Thoracic aorta (tissue), 2 donors: ENCODE measurements at places on chromosomes 16 and 17. TPM values are rescaled to one million over a fixed set of nuclear protein-coding genes. Genes with fewer than 3 reads are reported as not detected.

The TLCD2 gene
- 8.3 TPM for total RNA-seq

DNA sequence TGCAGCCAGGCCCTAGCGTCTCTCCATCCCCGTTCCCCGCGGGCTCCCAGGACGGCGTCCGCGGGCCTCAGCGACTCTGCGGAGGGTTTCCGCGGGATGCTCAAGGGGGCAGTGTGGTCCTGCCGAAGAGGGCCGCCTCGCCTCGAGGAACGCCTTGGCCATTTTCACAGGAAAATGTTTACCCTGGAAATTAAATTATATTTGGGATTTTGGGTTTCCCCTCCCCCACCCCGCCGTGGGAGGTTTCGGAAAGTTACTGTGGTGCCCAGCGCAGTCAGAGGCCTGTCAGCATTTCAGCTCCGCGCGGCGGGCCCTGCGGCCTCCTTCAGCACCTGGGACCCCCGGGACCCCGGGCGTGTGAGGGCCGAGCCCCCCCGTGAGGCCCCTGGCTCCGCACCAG lies 94.5 kb downstream of the PCTP start:
- DNase-seq, result peak; percentile 2

The LRRC37A2 gene
- total RNA-seq, result 11.1 TPM

- no peak for DNase-seq
These were observed 95.4 kb downstream of the UTP18 start for GRCh38 chr17:51355441-51356410.

GRCh38 chr17:43536236-43536992 lies 9.7 kb downstream of the ETV4 start:
- DNase-seq, result no peak

- DNase-seq, result no peak
These were observed 2.0 kb downstream of the UBALD2 start for GRCh38 chr17:76267051-76267576.

GRCh38 chr17:28612936-28613872 lies 781 bp downstream of the RSKR start:
- DNase-seq, result no peak

DNA sequence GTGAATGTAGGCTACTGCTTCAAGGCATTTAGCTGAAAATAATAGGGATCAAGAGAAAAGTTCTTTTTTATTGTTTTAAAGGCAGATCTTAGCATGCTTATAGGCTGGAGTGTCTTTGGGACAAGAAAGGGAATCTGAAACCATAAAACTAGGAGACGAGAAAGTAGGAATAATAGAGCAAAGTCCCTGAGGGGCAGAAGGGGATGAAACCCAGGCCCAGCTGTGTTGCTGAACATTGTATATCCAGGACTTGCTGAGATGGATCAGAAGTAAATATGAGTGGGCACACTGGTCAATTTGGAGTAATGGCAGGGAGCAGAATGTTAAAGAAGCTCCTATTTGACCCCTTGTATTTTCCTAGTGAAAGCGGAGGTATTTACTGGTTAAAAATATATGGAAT lies 9.3 kb downstream of the ZNF689 start:
- no peak for DNase-seq

GRCh38 chr17:11122908-11123307 lies 118.1 kb upstream of the SHISA6 start:
- no peak for DNase-seq

DNA sequence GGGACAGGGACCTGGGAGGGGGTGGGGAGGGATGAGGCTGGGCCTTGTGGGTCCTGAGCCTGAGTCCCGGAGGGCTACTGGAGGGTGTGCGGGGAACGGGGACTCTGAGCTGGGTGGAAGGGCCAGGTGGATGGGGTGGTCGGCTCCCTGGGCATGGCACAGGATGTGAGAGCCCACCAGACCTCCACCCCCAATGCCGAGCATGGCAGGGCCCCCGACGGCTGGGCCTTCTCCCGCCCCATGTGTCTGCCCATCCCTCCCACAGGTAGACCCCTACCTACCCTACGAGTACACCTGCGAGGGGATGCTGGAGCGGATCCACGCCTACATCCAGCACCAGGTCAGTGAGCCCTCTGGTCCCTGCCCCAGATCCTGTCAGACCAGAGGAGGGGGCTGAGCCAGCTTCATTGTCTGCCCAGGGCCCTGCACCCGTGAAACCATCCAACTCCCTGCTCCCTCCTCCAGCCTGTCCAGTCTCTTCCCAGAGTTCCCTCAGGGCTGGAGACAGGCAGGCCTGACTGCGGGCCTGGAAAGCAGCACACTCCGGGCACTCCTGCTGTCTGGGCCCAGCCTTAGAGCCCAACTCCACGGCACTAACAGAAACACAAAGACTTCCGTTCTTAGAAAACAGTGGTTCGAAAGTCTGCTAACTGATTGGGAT lies 78.0 kb downstream of the MGAT5B start:
- no peak for DNase-seq

DNA sequence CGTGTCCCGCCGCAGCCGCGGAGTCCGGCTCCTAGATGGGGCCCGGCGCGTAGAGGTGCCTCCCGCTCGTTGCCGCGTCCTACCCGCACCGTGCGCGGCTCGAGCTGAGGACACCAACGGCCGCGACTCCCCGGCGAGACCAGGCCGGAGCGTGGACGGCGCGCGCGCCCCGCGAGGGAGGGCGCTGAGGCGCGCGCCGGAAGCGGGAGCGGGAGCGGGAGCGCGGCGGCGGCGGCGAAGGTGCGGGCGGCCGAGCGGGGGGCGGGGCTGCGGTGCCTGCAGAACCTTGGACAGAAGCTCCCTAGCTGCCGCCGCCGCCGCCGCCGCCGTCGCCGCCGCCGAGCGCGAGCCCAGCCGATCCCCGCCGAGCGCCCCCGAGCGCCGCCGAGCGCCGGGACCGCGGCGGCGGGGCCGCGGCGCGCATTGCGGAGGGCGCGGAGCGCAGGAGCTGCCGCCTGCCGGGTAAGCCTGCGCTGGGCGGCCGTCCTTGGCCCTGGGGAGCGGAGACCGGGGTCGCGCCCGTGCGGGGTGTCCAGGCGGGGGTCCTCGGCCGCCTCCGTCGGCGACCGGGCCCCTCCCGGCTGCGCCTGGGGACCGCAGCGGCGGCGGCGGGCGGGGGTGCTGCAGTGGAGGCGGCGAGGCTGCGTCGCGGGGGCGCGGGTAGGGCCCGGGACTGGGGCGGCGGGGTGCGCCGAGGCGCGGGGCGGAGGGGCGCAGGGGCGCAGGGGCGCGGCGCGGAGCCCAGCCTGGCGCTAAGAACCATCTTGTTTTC lies at the start of gene CDK5R1:
Gene CDK5R1 (plus strand): TSS at position 293 of the 772 bp plus-strand sequence. CDS start 628 bp downstream, outside the sequence.
- no peak for DNase-seq

DNA sequence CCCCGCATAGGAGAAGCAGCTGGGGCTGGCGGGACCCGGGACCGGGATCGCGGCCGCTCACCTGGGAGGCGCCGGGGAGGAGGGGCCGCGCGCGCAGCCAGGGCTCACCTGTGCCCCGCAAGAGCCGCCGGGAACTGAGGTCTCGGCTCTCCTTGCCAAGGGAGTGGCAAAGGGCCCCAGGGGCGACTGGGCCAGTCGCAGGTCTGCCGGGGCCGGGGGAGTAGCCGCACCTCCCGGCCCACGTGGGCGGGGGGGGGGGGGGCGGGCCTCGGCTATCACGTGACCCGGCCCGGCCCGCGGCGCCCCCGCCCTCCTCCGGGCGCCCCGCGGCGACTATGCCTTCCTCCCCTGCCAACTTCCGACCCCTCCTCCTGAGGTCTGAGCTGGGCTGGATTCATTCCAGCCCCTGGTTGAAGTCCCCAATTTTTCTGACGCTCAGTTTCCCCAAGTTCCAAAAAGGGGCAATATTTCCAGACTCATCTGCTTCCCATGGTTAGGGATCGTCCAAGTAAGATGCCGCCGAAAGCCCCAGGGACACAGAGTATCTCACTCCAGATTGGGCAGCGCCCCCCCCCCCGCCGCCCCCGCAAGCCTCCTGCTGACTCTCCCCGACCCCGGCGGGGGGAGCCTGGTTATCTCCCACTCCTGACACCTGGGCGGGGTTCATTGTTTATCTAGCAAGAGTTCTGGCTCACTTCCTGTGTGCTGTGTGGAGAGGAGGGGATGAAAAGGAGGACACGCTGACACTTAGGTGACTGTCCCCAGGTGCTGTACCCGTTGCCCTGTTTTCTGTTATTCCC lies at the start of gene TMC6:
Gene TMC6 (minus strand): TSS at position 205 of the 800 bp plus-strand sequence. CDS start 1,923 bp downstream, outside the sequence.
- DNase-seq, result no peak

- no peak for DNase-seq
These were observed 18.2 kb upstream of the TBX21 start for GRCh38 chr17:47714773-47715396.

DNA sequence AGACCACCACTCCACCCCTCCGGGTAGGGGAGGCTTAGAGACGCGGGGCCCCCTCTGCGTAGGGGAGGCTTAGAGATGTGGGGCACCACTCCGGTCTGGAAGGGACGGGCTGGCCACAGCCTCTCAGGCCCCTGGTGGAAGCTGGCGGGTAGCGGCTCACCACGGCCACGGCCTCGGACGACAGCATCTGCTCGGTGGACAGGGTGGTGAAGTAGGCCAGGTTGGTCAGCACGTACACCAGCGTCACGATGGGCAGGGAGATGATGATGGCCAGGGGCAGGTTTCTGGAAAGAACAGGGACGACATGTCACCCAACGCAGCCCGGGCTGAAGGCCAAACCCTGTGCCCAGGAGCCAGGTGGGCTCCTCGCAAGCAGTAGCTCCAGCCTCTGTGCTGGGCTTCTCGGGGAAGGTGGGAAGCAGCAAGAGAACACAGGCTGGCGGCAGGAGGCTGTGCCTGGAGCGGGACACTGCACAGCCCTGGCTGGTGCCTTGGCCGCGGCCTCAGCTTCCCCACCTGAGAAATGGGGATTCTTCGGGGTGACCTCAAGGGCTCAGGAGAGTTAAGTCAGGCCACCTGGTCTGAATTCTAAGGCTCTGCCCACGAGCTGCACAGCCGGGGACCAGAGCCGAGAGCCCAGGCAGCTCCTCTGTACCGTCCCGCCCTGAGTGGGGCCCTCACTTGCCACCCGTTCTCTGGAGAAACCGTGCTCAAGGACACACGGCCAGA lies 29.6 kb downstream of the SLC7A5 start:
- no peak for DNase-seq
